ENCODE measurements at places on chromosomes 2 and 18.

DNA sequence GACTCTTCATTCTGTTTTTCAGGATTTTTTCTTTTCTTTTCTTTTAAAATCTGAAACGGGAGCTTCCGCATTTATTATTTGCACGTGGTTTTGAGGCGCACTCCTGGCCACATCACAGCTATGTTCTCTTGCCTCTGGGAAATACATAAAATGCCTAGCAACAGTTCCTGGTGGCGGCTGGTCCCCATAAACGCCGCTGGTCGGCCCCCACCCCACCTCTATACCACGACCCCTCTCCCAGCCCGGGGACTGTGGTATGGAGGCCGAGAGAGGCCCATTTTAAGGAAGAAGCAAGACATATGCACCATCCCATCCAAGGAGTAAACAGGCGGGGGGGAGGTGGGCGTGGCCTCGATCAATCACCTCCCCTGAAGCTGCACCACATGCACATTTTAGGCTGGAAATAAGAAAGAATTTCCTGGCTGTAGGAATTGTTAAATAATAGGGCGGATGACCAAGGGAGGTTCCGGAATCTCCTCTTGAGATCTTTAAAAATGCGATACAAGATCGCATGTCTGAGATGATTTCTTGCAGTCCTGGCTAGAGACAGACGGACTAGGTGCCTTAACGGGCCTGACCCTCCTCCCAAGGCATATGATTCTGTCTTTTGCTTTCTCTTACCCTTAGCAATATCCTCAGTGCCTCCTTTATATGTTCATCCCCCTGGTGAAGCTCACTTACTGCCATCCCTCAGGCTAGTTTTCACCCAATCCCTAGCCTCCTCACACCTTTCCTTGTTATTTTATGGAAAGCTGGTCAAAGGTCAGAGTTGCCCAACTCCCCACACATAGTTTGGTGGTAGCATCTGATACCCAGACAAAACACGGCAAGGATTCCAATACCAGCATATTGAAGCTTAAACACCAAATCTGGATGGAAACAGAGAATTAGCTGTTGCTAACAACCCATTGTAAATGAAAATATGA, 82.4 kb downstream of the BCL2 start:
- H3K4me3 ChIP-seq: peak overlapping the region; percentile 17
- DNase-seq: no peak
- peak overlapping the region; percentile 81 for H3K27ac ChIP-seq
- H3K27me3 ChIP-seq: no peaks in the 10 kb centered on the region
- H3K36me3 ChIP-seq: no peaks in the 10 kb centered on the region

- no peak overlapping the region for H3K4me3 ChIP-seq
- H3K27ac ChIP-seq: no peak overlapping the region
- DNase-seq: no peak
- no peaks in the 10 kb centered on the region for H3K27me3 ChIP-seq
- H3K36me3 ChIP-seq: no peaks in the 10 kb centered on the region
- H3K4me1 ChIP-seq: no peaks in the 10 kb centered on the region
These were observed 474.5 kb downstream of the TGIF1 start for GRCh38 chr18:3924455-3924854.

DNA sequence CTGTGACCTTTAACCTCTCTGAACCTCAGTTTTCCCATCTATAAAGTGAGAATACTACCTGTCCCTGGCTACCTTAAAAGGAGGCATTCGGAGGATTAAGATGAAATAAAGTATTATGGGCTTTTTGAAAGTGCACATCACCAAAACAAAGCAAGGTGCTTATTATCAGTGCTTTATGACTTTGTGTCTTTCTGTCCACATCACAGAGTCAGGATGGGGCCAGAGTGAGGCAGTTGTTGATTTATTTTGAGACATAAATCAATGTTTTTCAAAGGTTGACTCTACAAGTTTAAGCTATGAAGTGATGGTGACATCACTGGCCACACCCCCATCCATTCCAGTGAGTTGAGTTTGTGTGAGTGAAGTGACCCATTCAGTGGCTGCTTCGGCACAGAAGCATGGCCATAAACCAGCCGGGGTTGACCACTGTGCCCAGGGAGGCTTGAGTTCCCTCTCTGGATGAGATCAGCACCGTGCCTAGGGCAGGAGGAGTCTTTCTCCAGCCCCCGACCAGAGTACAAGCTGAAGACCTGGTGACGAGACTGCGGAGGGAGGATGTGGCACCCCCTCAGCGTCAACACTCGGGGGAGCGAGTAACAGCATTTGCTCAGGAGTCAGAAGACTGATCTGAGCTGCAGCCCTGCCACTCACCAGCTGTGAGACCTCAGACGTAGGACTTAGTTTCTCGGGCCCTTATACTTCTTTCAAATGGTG, 89.0 kb upstream of the PPP1CB start:
- peaks cover 66% of the 10 kb centered on the region for H3K4me1 ChIP-seq
- no peaks in the 10 kb centered on the region for H3K27me3 ChIP-seq
- no peak overlapping the region for H3K4me3 ChIP-seq
- DNase-seq: peak; percentile 81
- H3K27ac ChIP-seq: peak overlapping the region; percentile 83
- H3K36me3 ChIP-seq: no peaks in the 10 kb centered on the region

DNA sequence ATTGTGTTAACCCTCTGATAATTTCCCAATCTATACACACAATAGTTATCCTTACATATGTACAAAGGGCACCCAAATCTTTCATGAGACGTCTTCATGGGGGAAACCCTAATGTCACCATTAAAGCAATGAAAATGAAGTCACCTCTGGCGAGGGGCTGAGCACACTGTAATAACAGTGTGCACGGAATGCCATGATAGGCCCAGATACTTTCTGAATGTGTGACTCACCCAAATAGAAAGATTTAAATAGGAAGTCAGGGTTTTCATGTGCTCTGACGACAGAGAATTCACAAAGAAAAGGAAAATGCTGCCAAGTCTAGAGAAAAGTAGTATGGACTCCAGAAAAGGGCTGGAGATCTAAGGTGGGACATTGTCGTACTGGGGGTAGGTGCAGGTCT, 128.3 kb downstream of the SATB2 start:
- DNase-seq: no peak
- H3K27ac ChIP-seq: no peak overlapping the region
- no peaks in the 10 kb centered on the region for H3K27me3 ChIP-seq
- no peaks in the 10 kb centered on the region for H3K36me3 ChIP-seq

DNA sequence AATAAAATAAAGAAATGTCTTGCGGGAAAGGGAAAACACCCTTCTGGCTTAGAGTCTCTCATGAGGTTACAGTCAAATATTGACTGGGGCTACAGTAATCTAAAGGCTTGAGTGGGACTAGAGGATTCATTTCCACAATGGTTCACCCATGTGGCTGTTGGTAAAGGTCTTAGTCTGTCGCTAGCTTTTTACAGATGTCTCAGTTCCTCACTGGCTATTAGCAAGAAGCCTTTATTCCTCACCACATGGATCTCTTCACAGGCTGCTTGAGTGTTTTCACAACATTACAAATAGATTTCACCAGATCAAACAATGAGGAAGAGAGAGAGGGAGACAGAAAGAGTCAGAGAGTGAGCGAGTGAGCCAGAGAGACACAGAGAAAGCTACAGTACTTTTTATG, 8.3 kb upstream of the ZC3H15 start:
- no peak overlapping the region for H3K4me3 ChIP-seq
- H3K27ac ChIP-seq: no peak overlapping the region
- DNase-seq: no peak
- H3K4me1 ChIP-seq: no peaks in the 10 kb centered on the region
- H3K27me3 ChIP-seq: no peaks in the 10 kb centered on the region
- no peaks in the 10 kb centered on the region for H3K36me3 ChIP-seq

DNA sequence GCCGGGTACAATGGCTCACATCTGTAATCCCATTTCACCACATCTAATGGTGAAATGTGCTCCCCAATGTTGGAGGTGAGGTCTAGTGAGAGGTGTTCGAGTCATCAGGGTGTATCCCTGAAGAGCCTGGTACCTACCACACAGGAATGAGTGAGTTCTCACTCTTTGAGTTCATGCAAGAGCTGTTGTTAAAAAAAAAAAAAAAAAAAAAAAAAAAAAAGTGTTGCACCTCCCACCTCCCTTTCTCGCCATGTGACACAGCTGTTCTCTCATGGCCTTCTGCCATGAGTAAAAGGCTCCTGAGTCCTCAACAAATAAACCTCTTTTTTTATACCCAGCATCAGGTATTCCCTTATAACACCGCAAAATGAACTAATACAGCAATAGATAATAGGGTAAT, 106.3 kb downstream of the C2orf74 start:
- H3K4me1 ChIP-seq: no peaks in the 10 kb centered on the region
- no peaks in the 10 kb centered on the region for H3K27me3 ChIP-seq
- no peak for DNase-seq
- H3K27ac ChIP-seq: no peak overlapping the region

GRCh38 chr2:197248001-197248401, 62.6 kb downstream of the ANKRD44 start:
- H3K4me1 ChIP-seq: no peaks in the 10 kb centered on the region
- H3K27me3 ChIP-seq: no peaks in the 10 kb centered on the region

DNA sequence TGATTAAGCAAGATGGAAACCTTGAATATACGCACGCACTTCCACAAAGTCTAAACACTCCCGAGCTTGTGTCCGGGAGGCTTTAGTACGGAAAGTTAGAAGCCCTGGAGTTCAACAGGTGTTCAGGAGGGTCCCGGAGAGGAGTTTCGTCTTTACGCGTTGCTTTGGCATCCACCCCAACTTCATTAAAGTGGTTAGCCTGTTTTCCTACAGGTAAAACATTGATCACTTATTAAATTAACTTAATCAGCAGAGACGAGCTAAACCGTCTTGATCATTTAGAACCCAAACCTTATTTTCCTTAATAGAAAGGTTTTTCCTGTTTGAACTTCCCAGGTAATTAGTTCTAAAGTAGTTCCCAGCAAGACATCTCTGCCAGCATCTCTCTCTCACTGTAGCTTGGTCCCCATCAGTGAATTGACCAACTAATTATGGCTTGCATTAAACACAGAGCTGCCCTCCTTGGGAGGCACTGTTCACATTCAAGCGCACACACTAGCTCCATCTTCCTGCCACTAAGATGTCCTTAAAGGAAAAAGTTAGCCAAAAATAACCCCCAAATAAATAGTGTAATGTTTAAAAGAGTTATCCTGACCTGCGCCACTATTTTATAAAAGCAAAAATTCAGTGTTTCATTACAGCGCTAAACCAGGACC, 1.4 kb downstream of the NPAS2 start:
- peak overlapping the region; percentile 88 for H3K27ac ChIP-seq
- no peak for DNase-seq
- H3K4me1 ChIP-seq: peaks cover 41% of the 10 kb centered on the region

GRCh38 chr2:149399934-149400615, 69.7 kb downstream of the LYPD6 start:
- no peaks in the 10 kb centered on the region for H3K4me1 ChIP-seq
- no peak overlapping the region for H3K4me3 ChIP-seq
- no peaks in the 10 kb centered on the region for H3K36me3 ChIP-seq
- H3K27ac ChIP-seq: no peak overlapping the region
- DNase-seq: no peak

DNA sequence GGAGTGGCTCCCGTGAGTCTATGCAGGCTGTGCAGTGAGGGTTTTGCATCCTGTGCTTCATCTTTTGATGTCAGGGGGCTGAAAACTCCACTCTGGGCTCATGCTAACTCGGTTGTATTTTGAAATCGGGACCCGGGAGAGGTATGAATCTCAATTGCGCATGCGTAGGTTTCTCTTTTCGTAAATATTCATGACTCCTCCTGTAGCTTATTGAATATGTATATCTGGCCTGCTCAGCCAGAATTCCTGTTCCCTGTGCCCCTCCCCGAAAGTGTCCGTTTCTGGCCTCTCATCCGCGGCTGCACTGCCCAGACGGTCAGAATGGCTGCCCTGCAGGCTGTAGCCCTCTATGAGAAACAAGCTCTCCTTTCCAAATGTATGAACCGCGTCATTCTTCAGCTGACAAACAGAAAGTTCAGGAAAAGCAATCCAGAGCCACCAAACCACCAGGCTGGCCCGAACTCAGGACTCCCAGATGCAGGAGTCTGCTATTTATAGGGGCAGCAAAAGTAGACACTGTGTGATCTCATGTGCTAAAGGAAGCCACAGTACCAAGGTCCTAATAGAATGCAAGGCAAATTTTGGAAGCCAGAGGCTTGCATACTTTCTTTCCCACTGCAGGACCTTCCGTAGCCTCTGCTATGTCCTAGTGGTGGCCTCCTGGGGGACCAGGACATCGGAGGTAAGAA, 41.7 kb downstream of the AKAIN1 start:
- H3K27me3 ChIP-seq: no peaks in the 10 kb centered on the region
- H3K36me3 ChIP-seq: no peaks in the 10 kb centered on the region
- no peak for DNase-seq
- no peak overlapping the region for H3K4me3 ChIP-seq
- H3K27ac ChIP-seq: no peak overlapping the region

DNA sequence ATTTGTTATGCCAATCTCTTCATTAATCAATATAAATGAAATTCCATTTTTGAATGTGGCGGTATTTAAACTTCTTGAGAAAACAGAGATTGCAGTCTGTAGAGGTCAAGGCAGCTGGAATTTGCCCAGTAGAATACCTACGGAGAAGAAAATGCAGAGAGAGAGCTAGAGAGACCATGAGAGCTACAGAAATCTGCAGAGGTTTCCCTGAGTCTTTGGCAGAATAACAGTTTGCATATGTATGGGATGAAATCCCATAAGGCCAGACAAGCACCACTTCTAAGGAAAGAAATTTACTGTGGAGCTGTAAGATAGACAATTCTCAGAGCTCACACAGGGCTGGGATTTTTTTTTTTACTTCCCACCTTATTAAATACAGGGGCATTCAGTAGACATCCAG, 23.6 kb upstream of the TMEFF2 start:
- no peak overlapping the region for H3K4me3 ChIP-seq
- no peaks in the 10 kb centered on the region for H3K4me1 ChIP-seq
- DNase-seq: no peak
- no peak overlapping the region for H3K27ac ChIP-seq

- no peak for DNase-seq
- H3K27ac ChIP-seq: no peak overlapping the region
- H3K27me3 ChIP-seq: no peaks in the 10 kb centered on the region
- H3K36me3 ChIP-seq: no peaks in the 10 kb centered on the region
- H3K4me1 ChIP-seq: no peaks in the 10 kb centered on the region
These were observed 60.9 kb downstream of the KCTD1 start for GRCh38 chr18:26487437-26487836.

GRCh38 chr18:56413862-56414261, 224.5 kb downstream of the TXNL1 start:
- H3K36me3 ChIP-seq: no peaks in the 10 kb centered on the region
- no peaks in the 10 kb centered on the region for H3K27me3 ChIP-seq
- H3K4me1 ChIP-seq: no peaks in the 10 kb centered on the region
- no peak overlapping the region for H3K4me3 ChIP-seq

GRCh38 chr18:74172697-74173433, 24.5 kb downstream of the TIMM21 start:
- peaks cover 19% of the 10 kb centered on the region for H3K27me3 ChIP-seq
- H3K4me3 ChIP-seq: peak overlapping the region; percentile 29
- DNase-seq: no peak
- H3K36me3 ChIP-seq: no peaks in the 10 kb centered on the region
- H3K27ac ChIP-seq: no peak overlapping the region
- no peaks in the 10 kb centered on the region for H3K4me1 ChIP-seq

DNA sequence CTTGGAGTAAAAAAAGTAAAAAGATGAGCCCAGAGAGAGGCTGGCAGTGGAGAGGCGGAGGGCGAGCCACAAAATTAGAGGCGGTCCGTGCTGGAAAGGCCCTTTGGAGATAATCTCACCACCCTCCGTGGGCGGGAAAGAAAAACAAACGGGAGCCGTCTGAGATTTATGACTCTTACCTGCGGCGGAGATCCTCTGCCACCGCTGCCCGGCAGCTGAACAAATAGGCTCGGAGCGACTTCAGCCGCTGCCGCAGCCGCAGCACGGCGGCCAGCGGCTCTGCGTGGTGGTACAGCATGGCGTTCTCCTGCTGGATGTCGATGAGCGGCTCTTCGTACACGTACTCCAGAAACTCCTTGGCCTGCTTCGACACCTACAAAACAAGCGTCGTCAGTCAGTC, 94.6 kb downstream of the PLEKHM3 start:
- no peaks in the 10 kb centered on the region for H3K36me3 ChIP-seq
- H3K27ac ChIP-seq: no peak overlapping the region
- peak; percentile 73 for DNase-seq

Measured in sigmoid colon (tissue), 7 donors.